ENCODE measurements at places on chromosomes 5 and 9.

DNA sequence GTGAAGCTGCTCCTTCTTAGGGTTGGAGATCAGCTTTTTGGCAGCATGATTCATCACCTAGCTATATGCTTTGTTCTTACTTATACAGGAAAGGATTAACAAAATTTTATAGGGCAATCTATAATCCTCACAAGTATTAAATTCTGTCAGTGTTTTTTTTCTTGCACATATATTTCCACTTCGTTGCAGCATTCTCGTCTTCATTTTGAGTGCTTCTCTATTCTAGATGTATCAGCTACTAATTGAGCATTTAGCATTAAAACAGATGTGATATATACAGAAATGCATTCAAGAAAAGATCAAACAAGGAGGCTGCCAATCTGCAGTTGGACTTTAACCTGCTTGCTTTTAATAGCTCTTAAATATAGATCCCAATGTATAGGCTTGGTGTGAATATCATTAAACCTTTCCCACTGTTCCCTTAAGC lies 3.6 kb upstream of the CTXN3 start:
- DNase-seq = no peak

DNA sequence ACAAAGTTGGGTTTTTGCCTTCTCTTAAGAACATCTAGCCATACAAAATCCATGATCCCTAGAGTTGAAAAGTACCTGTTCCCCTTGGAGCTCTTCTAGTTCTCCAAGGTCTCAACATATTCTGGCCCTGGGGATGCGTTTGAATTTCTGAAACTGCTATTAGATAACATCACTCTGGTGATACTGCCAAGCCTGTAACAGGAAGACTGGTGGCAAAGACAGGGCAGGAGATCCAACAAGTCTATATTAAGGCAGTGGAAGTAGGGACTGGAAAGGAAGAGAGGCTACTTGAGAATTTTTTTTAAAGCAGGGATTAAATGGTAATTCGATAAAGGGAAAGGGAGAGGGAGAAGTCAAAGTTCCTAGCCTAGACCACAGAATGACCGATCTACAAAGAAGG lies 211.5 kb downstream of the TSSK1B start:
- no peak for DNase-seq

DNA sequence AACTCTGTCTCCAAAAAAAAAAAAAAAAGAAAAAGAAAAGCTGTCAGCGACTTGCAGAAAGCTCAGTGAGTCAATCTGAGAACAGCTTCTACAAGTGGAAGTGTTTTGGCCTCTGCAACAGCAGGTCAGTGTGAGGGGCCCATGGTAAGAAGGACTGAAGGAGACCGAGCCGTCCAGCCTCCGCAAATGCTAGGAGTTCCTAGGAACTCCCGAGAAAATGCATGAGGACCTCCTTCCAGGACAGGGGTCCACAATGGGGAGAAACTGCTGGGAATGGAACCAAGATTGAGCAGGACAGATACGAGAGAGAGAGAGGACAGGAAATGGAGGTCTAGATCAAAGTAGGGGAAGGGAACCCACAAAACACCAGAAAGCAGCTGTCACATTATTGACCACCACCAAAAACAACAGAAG lies 180.5 kb downstream of the CRB2 start:
- no peak for DNase-seq

DNA sequence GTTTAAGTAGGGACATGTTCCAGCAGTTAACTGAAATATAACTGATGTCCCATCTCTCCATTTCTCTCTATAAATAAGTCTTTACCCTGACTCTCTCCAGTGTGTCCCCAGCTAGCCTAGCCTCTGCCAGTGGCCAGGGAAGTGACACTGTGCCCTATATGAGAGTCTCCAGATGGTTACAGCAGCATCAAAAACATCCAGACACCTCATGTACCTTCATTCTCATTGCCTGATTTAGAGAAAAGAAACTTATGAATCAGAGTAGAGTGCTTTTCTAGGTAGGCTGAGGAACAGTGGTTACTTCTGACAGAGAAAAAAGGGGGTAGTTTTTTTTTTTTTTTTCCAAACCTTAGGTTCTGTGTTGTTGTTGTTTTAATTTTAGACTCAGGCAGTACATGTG lies 148.5 kb downstream of the GNAQ start:
- no peak for DNase-seq

- no peak for DNase-seq
Observed at GRCh38 chr9:111999319-111999718, 102.7 kb downstream of the UGCG start.

DNA sequence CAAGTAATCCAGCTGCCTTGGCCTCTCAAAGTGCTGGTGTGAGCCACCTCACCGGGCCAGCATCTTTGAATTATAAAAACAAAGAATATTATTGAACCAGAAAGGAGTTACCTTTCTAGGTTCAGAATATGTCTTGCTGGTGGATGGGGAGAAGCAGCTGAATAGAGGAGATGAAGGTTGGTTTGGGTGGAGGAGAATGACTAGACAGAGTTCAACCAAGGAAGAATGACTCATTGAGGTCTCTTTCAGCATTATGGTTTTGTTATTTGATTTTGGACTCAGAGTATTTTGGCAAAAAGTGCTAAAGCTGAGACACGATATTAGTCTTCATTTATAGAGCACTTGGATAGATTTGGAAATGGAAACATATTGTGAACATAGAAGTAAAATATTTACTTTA lies 75.2 kb upstream of the MPDZ start:
- DNase-seq = no peak

DNA sequence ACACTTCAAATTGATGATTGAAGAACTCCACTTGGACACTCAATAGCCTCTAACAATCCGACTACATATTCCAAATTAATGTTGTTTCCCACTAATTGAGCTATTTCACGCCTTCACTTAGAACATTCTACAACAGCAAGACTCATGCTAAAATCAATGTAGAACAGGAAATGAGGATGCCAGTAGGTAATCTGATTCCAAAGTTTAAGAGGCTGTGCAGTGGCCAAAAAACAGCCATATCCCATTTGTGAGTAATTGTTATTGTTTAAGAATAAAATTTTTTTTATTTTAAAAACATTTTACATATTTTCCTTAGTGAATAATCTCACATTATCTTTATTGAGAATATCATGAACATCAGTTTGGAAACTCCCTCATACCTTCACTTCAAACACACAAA lies 35.7 kb upstream of the GHR start:
- no peak for DNase-seq

DNA sequence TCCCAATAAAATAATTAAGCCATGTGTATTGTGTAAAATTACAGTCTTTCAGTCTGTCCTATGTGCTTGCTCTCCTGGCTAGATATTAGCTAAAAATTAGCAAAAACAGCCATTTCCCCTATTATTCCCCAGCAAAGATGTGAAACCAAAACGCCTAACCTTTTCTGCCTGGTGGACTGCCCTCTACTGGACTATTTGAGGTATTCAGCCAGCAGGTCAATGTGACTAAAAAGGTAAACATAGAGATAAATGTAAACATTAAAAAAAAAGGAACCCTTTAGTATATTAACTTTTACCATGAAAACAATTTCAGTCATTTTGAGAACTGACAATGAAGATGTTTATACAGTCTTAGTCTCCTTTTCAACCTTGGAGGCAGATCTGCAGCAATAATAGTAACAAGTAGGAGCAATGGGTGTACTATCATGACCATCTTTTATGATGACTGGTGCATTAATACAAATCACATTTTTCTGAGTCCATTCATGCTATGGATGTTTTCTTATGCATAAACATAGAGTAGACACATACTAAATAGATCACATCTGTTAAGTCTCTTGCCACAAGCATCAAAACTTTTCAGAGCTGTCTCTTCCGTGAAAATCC lies 10.1 kb downstream of the ATG12 start:
- no peak for DNase-seq

DNA sequence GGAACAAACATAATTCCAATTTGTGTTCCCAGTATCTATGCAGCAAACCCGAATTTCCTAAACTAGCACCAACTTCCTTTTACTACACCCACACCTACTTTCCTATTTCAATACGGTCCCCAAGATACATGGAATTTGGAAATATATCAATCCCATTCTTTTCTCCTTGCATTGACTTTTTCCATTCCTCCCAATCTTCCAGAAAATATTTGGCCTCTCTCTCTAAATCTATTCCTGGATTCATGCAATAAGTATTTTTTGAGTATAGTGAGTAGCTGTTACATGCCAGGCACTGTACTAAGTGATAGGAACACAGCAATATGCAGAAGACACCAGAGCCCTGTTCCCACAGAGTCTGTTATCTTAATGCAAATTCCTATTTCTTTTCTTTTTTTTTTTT lies 216.2 kb upstream of the PIK3R1 start:
- no peak for DNase-seq

DNA sequence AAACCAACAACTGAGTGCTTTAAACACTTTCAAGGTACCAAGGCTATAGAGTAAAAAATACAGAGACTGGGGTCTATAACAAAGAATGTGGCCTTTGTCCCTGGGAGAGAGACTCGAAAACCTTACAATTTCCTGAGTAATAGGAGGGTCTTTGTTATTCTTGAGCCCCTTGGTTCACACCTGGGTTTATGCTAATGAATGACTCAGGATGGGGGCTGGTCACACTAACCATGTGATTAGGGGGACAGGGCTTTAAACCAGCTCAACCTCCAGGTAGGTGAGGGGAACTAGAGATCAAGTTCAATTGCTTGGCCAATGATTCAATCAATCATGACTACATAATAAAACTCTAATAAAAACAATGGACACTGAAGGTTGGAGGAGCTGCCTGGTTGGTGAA lies 50.2 kb downstream of the PLPP1 start:
- no peak for DNase-seq

- no peak for DNase-seq
Observed at GRCh38 chr5:146068977-146069779, 36.2 kb downstream of the PLAC8L1 start.

GRCh38 chr5:40623480-40624420 lies 56.0 kb upstream of the PTGER4 start:
- no peak for DNase-seq

- no peak for DNase-seq
Observed at GRCh38 chr9:84059936-84060335, 79.3 kb downstream of the RMI1 start.

DNA sequence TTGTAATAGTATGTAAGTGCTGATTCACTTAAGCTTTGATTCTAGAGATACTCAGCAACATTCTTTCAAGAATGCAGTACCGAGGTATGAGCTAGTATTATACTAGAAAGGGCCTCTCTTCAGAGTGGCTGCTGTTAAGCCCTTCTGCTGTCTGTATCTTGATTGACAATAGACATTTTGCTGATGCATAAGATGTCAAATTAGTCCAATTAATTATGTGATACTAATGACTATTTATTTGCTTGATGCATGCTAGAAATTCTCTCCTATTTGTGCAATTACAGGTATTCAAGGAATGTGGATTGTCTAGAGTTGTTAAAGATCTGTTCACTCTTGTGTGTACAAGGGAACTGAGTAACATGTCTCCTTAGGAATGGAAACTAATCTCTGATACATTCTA lies 92.3 kb upstream of the PTGER4 start:
- DNase-seq = no peak

DNA sequence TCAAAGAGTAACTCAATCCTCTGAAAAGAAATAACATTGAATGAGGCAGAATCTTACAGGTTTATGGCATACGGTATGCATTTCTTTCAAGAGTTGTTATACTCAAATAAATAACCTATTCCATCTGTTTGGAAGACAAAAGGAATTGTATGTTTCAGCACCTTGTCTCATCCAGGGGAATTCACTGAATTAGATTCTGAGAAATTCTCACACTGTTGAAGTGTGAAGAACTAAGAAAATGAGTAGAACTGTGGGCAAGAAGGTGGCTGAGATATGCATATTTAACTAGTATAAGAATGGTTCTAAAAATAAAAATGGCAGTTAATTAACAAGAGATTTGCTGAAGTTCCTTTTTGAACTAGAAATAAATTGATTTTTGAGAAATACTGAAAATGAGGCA lies 279.3 kb upstream of the DAP start:
- DNase-seq = no peak

- DNase-seq = no peak
Observed at GRCh38 chr9:34830068-34830467, 120.1 kb upstream of the CCL21 start.

- no peak for DNase-seq
Observed at GRCh38 chr9:3662671-3663070, 136.9 kb upstream of the RFX3 start.

DNA sequence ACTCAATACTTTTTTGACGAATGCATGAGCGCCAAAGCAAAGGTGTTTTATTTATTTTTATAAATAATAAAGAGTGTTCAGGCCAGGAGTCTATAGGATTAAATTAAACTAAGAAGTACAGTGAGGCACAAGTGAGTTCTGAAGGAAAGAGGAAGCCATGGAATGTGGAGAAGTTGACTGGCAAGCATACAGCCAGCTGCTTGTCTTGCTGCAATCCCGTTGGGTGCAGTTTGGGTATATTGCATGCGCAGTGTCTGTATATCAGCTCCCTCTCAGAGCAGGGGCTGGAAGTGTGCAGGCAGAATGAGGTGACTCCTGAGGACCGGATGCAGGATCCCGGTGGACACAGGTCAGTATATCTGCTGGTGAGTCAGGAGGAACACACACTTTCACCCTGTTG lies 315.6 kb downstream of the ZSWIM6 start:
- DNase-seq = no peak

DNA sequence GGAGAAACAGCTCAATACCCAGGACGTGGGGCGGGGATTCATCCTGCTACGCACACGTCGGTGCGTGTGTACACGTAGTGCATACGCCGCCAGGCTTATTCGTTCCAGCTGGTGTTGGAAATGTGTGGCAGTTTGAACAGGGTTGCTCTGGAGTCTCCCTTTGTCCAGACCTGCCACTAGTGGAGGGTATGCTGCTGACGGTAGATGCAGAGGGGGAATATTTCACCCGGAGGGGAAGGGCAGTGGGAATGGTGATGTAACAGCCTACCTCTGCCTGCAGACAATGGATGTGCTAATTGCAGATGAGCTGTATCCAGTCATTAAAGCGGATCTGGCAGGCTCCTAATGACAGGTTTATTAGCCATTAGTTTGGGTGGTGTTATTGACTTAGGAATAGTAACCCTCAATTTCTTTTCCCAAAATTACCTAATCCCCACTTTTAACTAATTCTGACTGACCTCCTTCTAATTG lies 142.7 kb downstream of the PAX5 start:
- DNase-seq = no peak

- DNase-seq = no peak
Observed at GRCh38 chr5:94847019-94847418, 228.6 kb downstream of the SLF1 start.

DNA sequence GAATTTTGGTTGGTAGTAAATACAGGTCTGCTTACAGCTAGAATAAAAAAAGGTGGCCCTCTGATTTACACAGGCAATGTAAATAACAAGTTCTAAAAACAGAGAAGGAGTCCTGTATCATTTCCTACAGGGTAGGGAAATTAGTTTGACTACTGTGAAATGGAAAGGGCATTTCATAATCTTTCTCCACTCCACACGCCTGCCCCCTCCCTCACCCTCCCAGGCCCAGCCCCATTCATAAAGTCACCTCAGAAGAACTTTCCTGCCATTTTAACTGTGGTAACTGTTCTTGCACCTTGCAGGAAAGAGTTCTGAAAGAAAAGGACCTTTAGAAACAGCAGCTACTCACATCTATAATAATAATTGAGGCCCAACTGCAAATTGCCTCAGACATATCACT lies 69.7 kb downstream of the MEF2C start:
- DNase-seq = no peak

GRCh38 chr9:74951725-74952151 lies 974 bp downstream of the C9orf40 start:
- DNase-seq = no peak
